ENCODE measurements at places on chromosomes 1 and 21. TPM values are rescaled to one million over a fixed set of nuclear protein-coding genes. Genes with fewer than 3 reads are reported as not detected.
A peak's percentile ranks its signal among the peaks of the same experiment; 100 is the strongest.

DNA sequence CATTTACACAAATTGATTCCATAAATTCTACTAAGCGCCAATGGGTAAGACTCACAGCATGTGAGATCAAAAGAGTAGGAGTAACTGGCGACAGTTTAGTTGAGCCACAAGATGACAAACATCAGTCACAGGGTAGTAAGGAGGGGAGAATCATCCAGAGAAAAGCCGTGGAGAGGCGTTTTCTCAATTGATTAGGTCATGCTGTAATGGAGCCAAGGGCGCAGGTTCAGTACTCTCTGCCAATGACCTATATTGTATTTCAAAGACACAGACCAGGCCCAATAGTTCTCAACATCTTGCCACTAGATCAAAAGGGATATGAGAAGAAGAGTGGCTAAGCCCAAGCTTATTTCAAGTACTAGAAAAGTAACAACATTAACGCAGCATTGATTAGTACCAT, 467.5 kb downstream of the SMYD3 start:
- DNase-seq: no peak

Gene SDE2
- total RNA-seq: 14.7 TPM

Gene FLG2
- not detected for total RNA-seq

DNA sequence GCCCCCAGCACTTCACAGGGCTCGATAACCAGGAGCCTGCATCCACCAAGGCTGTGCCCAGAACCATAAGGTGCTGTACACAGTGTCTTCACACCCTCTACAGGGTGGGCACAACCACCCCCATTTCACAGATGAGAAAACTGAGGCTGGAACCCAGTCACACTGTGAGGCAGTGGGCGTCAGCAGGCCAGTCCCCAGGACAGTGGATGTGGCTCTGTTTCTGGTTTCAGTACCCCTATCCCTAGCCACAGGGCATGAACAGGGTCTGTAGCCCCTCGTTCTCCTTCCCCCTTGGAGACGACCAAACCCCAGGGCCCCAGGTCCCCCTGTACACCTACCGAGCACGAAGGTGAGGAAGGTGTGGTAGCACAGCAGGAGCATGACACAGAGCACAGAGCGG, 27.6 kb downstream of the TTC39A start:
- no peak for DNase-seq

DNA sequence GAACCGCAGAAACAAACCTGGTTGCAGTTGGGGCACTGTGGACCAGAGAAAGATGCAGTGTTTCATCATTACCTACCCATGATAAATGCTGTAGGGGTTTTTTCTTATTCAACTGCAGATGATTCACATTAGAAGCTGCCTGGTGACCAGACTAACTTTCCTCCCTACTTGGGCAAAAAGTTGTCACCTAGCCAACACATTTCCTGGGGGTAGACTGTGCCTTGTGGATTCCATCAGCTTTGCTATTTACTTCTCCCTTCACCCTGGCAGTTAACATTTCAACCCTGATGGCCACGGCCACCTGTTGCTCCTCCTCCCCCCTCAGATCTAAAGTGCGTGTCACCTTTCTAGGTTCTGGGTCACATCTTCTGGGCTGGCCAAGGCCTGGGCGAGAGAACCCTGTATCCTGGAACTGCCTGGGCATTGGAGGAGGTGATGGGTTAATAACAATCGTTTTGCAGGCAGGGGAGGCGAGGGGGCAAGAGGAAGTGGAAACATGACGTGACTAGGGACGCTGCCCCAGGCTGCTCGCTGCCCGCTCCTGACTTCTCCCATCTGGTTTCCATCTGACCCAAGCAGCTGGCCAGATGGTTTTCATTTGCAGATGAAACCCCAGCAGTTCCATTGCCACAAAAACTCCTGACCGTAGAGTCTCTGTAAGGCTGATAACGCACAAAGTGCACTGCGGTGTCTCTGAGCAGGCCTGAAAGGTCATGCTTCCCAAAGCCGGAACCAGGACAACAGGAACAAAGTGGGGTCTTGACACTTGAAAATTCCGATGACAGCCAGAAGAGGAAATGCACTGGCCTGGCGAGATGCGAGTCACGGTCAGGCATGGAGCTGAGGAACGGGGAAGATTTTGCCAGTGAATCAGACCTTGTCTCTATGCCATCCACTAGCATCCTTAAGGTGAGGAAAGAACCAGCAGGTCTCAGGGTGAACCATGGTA, 36.6 kb downstream of the CAPZB start:
- DNase-seq: peak; percentile 93

DNA sequence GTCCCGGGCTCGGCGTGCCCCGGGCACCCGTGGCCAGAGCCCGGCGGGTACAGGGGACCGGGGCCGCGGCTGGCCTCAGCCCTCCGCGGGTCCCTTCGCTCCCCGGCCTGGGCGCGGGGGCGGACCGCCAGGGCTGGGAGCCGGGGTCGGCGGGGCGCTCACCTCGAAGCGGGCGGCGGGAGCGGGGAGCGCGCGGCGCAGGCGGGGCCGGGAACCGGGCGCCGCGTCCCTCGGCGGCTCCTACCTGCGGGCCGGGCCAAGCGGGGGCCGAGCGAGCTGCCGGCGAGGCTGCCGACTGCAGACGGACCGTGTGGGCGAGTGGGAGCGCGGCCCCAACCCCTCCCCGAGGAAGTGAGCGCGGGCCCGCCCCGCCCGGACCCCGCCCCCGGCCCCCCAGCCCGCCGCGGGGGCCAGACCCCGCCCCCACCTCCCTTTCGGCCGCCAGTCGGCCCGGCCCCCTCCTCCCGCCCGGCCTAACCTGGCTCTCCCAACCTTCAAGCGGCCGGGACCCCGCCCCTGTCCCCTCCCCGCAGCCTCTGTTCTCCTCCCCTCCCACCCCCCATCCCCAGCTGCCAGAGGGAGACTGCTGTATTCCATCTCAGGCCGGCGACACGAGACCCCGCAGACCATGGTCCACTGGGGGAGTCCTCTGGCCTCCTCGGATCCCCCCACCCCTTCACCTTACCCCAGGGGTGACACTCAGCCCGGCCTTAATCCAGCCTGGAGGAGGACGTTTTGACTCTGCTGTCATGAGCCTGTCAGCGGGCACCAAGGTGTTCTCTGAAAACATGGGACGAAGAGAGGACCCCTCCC, at the start of gene FHL3:
TSS of gene FHL3 (minus strand) at position 320 of the 813 bp plus-strand sequence. CDS start 6,102 bp downstream, outside the sequence.
- peak; percentile 33 for DNase-seq

GRCh38 chr1:17966341-17966740, 141.3 kb upstream of the IGSF21 start:
- no peak for DNase-seq

All from IMR-90 (cell line).